AG04449 (cell line): ENCODE measurements at places on chromosomes 1 and 21.

DNA sequence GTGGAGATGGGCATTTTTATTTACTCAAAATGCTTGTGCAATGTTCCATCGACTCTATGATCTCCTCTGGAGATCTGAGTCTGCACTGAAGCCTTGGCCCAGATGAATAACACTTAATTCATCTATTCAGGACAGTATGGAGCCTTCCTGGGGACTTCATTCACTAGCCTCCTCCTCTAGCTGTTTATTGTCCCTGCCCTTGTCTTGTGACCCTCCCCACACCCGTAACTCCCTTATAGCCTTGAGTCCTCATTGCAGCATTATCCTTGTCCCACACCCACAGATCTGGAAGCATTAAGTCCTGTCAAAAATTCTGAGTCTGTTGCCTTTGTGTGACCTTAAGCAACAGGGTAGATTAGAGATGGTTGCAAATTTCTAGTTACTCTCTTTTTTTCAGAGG, 138.3 kb upstream of the LMO4 start:
- no peak for DNase-seq

DNA sequence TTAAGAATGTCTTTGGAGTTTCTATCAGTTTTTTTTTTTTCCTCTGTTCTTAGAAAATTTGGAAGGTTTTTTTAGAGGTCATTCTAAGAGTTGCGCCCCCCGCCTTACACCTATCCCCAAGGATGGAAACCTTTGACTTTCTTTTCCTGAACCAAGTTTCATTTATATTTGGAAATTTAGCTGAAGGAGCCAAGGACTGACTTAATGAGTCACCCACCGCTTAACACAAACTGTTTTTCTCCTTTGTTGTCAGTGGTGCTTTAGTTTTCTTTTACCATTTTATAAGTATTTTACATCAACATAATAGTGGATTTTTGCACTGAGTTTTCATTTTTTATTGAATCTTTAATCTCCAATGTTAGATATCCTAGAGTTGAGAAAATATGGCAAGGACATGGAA, 25.3 kb downstream of the USP25 start:
- DNase-seq = no peak

DNA sequence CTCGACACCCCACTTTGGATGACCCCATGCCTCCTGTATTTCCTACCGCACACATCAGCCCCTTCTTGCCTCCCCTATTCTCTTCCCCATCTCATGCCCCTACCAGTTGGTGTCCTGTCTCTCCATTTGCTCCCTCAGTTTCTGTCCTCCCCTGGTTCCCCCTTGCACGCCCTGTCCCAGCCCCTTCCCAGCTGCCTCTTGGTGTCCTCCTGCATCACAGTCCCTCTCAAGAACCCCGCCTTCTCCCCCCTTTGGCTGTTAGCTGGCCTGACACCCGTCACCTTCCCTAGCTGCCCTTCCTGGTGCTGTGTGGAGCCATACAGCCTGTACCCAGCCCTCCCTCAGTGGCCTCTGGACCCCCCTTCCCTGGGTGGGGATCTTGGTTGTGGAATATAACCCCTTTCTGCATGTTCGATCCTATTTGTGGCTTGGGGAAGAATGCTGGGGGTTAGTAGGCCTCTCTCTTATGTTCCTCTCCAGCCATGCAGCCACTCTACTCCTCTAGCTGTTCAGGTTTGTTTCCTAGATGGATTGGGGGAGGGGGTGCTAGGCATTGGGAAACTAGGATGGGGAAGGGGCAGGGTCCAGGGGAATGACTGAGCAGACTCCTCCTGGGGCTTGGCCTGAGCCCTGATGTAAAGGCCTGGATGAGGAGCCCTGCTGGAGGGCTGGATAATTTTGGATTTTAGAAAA, 41.4 kb upstream of the NFASC start:
- no peak for DNase-seq

DNA sequence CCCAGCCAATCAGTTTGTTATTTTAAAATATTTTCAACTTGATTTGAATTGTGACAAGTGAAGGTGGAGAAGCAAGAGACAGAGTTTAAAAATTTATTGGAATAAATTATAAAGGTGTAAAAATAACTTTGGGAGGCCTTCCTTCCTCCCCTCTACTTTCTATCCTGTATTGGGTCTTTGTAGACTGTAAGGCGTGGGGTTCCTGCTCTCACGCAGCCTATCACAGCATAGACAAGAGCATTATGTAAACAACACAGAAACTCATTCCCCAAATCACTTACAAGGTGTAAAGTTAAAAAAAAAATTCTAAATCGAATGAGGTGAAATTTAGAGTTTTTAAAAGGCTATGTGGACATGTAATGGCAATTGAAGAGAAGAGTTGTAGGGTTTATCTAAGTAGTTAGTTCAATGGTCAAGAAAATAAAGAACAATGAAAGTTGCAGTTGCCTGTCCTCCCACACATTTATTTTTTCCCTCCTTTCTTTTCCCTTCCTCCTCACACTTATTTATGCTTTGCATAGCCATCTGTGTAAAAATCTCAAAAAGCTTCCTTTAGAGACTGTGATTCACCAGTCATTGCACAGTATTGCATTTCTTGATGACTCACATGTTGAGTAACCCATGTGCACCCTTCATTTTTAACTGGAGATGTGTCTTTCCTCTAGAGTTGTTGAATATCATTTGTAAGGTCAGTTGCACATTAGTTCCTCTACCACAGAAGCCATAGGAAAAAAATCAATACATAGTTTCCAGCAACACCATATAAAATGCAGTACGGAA, 242.2 kb downstream of the PTPRC start:
- peak; percentile 83 for DNase-seq

GRCh38 chr1:158078569-158079080, 85.2 kb downstream of the KIRREL1 start:
- DNase-seq = no peak

GRCh38 chr21:38293113-38293512, 36.3 kb downstream of the KCNJ15 start:
- DNase-seq = no peak

DNA sequence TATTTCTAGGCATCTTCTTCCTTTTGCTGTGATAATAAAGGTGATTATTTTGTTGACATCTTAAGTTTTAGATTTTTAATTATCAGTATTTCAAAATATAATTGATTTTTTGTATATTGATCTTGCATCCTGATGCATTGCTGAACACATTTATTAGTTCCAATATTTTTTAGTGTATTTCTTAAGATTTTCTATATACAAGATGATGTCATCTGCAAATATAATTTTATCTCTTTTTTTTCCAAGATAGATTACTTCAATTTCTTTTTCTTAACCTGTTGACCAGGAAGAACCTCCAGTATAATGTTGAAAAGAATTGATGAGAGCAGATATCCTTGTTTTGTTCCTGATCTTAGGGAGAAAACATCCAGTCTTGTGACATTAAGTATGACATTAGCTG, 54.8 kb upstream of the LRRN2 start:
- no peak for DNase-seq

DNA sequence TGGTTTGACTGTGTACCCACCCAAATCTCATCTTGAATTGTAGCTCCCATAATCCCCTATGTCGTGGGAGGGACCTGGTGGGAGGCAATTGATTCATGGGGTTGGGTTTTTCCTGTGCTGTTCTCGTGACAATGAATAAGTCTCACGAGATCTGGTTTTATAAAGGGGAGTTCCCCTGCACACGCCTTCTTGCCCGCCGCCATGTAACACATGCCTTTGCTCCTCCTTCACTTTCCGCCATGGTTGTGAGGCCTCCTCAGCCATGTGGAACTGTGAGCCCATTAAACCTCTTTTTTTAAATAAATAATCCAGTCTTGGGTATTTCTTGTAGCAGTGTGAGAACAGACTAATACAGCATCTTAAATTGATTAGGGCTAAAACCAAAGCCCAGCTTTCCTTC, 22.6 kb upstream of the RERE start:
- DNase-seq = no peak

- DNase-seq = no peak
These were observed 8.9 kb downstream of the SKI start for GRCh38 chr1:2236695-2237677.

DNA sequence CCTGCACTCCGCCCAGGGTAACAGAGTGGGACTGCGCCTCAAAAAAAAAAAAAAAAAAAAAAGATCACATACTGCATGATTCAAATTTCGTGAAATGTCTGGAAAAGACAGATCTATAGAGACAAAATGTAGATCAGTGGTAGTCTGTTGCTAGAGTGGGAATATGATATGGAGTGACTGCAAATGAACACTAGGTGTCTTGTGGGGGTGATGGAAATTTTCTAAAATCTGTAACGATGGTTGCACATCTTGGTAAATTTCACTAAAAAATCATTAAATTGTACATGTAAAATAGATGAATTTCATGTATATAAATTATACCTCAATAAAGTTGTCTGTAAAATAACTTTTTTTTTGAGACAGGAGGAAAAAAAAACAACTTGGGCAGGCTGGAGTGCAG, 5.5 kb downstream of the AIDA start:
- DNase-seq = no peak

DNA sequence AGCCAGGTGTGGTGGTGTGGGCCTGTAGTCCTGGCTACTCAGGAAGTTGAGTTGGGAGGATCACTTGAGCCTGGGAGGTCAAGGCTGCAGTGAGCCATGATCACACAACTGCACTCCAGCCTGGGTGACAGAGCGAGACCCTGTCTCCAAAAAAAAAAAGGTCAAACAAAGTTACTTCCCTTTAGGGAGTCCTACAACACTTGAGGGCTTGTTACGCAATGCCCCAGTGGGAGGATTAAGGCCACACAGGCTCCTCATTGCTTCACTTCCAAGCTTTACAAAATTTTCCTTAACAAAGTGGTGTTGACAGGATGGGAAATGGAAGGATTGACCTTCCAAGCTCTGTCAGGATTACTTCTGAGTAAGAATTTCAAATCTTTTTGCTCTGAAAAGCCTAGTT, 6.2 kb upstream of the EXTL1 start:
- no peak for DNase-seq

DNA sequence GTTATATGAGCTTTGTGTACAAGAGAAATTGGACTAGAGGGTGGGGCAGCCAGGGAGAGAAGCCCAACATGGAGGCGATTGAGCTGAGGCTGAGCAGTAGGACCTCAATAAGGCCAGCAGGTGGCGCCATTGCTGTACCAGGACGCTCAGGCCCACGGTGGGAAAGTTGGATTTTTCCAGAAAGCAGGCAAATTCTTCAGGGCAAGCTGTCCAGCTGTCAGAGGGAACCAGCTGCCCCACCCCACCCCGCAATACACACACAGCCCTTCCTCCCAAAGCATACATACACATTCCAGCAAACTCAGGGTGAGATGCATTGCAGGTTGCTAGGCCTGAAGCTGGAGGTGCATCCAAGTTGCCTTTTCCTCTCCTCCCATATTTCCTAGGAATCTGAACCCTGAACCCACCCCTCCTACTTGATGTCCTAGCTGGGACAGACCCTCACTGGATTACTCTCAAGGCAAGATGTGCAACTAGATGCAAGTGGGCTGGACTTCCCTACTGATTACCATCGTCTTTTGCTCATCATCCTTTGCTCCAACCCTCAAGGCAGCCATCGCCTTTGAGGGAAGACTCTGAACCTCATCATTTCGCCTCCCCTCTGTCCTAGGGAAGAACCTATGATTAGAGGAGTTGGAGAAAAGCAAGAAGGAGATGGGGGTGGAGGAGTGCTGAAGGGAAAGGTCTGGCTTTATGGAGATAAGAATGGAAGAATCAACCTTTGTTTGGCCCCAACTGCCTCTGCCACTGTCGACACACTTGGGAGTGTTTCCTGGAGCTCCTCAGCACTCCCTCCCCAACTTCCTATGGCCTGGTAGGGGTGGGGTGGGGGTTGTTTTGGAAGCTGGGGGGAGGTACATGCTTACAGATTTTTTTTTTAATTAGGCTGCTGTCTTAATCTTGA, 25.5 kb downstream of the CD34 start:
- DNase-seq = peak; percentile 37

DNA sequence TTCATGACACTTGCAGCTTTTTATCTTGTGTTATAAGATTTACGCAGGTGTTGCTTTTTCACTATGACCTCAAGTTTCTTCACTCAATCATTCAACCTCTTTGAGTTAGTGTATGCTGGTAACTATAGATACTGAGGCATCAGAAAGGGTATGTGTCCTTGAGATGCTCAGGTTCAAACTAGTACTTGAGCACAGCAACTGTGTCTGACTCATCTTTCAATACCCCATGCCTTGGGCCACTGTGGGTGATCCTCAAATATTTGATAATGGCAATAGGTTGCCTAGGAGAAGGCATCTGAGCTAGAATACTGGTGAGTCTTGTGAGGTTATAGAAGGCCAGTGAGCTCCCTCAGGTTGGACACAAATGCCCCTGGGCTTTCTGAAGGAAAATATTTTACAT, 88.1 kb upstream of the SPATA6 start:
- no peak for DNase-seq

- DNase-seq = no peak
These were observed 1.1 kb upstream of the RAP1GAP start for GRCh38 chr1:21670059-21670881.

GRCh38 chr1:116853680-116854402, 55.9 kb upstream of the PTGFRN start:
- DNase-seq = peak; percentile 41

GRCh38 chr1:214952648-214953047, 129.9 kb upstream of the KCNK2 start:
- no peak for DNase-seq

DNA sequence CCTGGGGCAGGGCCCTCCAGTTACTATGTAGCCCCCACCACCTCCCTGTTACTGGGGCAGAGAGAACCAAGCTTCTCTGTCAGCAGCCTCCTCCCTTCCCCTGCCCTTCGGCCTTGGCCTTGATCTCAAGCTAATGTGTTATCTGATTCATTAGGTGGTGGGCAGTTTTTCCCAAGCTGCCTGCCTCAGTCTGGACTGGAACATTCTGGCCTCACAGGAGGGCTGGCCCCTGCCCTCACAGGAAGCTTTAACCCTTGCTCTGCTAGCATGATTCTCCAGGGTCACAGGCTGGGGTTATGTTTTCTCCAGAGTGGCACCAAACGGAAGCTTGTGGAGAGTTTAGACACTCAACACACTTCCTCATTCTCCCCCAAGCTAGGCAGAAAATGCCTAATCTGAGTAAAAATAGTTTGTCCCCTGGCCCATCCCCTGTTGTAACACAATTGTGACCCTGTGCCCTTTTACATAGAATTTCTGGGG, 37.2 kb upstream of the SLC6A9 start:
- DNase-seq = no peak

GRCh38 chr1:28718586-28719331, 18.0 kb upstream of the YTHDF2 start:
- no peak for DNase-seq

DNA sequence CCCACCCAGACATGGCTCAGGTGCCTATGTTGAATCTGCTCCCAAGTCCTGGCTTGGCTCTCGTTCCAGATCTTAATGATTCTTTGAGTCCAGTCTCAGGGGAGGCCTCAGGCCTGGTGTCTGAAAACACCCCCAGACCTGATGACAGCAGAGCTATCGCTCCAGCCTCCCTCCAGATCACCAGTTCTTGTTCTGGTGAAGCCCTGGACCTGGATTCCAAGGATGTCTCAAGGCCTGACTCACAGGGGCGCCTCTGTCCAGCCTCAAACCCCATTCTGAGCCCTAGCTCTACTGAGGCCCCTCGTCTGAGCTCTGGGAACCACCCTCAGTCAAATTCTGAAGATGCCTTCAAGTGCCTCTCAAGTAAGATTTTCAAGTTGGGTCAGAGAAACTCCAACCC, 11.4 kb downstream of the MROH7 start:
- no peak for DNase-seq
